Cardiac muscle cell (in vitro differentiated cells and primary cell): ENCODE measurements at places on chromosomes 7 and 10. TPM values are rescaled to one million over a fixed set of nuclear protein-coding genes. Genes with fewer than 3 reads are reported as not detected.

GRCh38 chr7:31373337-31374289 is 33.1 kb upstream of the NEUROD6 start:
- H3K36me3 ChIP-seq: no peaks in the 10 kb centered on the region
- H3K27me3 ChIP-seq: no peaks in the 10 kb centered on the region
- H3K4me1 ChIP-seq: peaks cover 6% of the 10 kb centered on the region
- no peak overlapping the region for H3K4me3 ChIP-seq

- H3K27ac ChIP-seq: no peak overlapping the region
- no peak for DNase-seq
- no peak overlapping the region for H3K4me3 ChIP-seq
- H3K36me3 ChIP-seq: no peaks in the 10 kb centered on the region
Measured at GRCh38 chr7:118758582-118758981, 534.1 kb downstream of the ANKRD7 start.

DNA sequence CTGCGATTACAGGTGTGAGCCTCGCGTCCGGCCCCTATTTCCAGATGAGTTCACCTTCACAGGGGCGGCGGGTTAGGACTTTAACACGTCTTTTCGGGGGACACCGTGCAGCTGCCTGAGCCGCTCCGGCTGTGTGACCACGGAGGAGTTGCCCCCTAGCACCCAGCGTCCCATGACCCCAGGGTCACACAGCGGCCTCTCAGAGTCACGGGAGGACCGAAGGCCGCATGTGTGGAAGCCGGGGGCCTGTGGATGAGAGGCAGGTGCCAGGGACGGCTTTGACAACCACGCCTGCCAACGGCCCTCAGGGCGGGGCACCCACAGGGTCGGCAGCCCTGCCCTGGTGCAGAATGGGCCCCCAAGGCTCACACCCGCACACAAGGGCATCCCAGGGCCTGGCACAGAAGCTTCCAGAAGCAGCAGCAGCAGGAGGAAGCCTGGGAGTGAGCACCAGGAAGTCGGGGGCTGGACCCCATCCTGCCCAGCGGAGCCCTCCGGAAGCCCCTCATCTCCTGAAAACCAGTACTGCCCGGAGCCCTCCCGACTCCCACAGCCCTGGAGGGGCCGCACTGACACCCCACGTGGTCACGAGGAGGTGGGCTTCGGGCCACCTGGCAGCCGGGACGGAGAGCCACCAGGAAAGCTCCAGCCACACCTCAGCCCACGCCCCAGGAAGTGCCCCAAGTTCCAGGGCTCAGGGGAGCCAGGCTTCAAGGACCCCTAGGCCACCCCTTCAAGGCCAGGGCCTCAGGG is 32.7 kb downstream of the ADAP1 start:
- H3K27me3 ChIP-seq: no peaks in the 10 kb centered on the region
- no peak overlapping the region for H3K4me3 ChIP-seq
- no peaks in the 10 kb centered on the region for H3K36me3 ChIP-seq
- H3K4me1 ChIP-seq: no peaks in the 10 kb centered on the region

- H3K27ac ChIP-seq: no peak overlapping the region
- H3K36me3 ChIP-seq: no peaks in the 10 kb centered on the region
- peaks cover 24% of the 10 kb centered on the region for H3K27me3 ChIP-seq
- DNase-seq: no peak
- H3K4me1 ChIP-seq: no peaks in the 10 kb centered on the region
Measured at GRCh38 chr10:3248526-3249306, 76.1 kb upstream of the PITRM1 start.

GRCh38 chr7:9241826-9242225 is 808.4 kb downstream of the NXPH1 start:
- no peak overlapping the region for H3K4me3 ChIP-seq
- H3K27ac ChIP-seq: no peak overlapping the region
- no peaks in the 10 kb centered on the region for H3K36me3 ChIP-seq

- no peaks in the 10 kb centered on the region for H3K27me3 ChIP-seq
- peaks cover 11% of the 10 kb centered on the region for H3K4me1 ChIP-seq
- no peak for DNase-seq
Measured at GRCh38 chr7:47937065-47937687, 11.1 kb downstream of the PKD1L1 start.

GRCh38 chr10:77825965-77826364 is 100.6 kb downstream of the DLG5 start:
- no peak overlapping the region for H3K4me3 ChIP-seq
- no peaks in the 10 kb centered on the region for H3K27me3 ChIP-seq

DNA sequence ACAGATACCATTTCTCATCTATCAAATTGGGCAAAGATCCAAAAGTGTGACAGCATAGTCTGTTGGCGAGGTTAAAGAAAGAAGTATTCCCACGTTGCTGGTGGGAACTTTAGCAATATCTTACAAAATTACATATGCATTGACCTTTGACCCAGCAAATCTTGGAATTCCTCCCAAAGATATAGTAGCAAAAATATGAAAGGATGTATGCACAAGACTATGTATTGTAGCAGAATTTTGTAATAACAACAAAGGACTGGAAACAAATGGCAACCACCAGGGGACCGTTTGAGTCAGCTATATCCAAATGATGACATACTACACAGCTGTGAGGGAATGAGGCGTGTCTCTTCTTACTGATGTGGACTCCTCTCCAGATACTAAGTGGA is 50.2 kb downstream of the KCNH2 start:
- H3K27me3 ChIP-seq: peaks cover 3% of the 10 kb centered on the region
- H3K36me3 ChIP-seq: no peaks in the 10 kb centered on the region
- H3K4me3 ChIP-seq: no peak overlapping the region
- no peak for DNase-seq
- no peaks in the 10 kb centered on the region for H3K4me1 ChIP-seq

GRCh38 chr7:47007471-47007870 is 574.4 kb downstream of the TNS3 start:
- H3K36me3 ChIP-seq: no peaks in the 10 kb centered on the region
- no peak for DNase-seq
- H3K4me3 ChIP-seq: no peak overlapping the region
- H3K27me3 ChIP-seq: no peaks in the 10 kb centered on the region
- no peak overlapping the region for H3K27ac ChIP-seq

DNA sequence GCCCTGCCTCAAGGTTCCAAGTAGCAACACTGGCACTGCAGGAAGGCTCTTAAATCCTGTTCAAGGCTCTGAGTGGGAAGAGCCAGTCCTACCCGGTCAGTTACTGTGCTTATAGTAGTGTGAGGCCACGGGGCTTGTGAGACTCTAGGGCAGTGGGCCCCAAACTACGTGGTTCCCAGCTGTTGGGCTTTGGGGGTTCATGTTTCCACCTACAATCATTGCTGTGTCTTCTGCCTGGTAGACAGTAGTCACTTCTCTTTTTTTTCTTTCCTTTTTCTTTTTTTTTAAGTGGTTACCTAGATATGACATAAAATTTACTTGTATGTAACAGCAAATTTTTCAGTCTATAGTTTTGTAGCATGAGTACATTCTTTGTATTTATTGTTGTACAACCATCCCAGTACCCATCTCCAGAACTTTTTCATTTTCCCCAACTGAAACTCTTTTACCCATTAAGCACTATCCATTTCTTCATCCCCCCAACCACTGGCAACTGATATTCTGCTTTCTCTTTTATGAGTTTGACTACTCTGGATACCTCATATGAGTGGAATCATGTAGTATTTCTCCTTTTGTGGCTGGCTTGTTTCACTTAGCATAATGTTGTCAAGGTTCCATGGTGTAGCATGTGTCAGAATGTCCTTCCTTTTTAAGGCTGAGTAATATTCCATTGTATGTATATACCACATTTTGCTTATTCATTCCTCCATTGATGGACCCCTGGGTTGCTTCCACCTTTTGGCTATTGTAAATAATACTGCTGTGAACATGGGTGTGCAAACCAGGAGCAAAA is 7.7 kb downstream of the UBTD1 start:
- H3K4me3 ChIP-seq: no peak overlapping the region
- H3K27ac ChIP-seq: no peak overlapping the region
- H3K4me1 ChIP-seq: no peaks in the 10 kb centered on the region
- H3K27me3 ChIP-seq: peaks cover under 1% of the 10 kb centered on the region
- no peak for DNase-seq
- no peaks in the 10 kb centered on the region for H3K36me3 ChIP-seq

DNA sequence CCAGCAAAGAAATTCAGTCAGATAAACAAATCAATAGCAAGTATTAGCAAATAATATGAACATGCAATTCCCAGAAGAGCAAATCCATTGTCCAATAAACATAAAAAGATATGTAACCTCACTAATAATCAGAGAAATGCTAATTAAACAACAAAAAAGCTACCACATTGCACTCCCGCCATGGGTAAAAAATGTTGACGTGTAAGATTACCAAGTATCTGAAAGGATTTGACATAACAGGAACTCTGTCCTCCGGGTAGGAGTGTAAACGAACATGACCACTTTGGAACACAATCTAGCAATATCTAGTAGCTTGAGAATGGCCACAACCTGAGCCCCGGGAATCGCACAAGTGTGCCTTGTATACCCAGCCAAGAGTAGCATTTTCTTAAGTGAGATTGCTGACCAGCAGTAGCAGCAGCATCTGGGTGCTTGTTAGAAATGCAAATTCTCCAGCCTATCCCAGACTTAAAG is 31.6 kb downstream of the DYDC1 start:
- H3K27ac ChIP-seq: no peak overlapping the region
- H3K27me3 ChIP-seq: no peaks in the 10 kb centered on the region
- H3K4me1 ChIP-seq: no peaks in the 10 kb centered on the region
- H3K36me3 ChIP-seq: no peaks in the 10 kb centered on the region
- H3K4me3 ChIP-seq: no peak overlapping the region

DNA sequence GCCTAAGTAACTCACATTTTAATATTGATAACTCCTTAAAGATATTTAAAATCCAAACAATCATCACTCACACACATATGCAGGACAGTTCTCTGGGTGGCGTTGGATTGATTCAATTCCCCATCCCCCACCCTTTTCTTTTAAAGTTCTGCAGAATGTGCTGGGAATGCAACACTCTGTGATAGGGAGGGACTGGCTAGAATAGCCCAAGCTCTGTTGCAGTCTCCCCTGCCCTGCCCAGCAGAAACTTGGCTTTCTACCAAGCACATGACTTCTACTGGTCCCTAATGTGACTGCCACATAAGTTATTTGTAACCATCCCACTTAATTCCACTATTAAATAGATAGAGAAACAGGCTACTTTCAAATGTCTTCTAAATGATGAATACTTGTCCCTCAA is 55.2 kb downstream of the TWIST1 start:
- no peak for DNase-seq
- H3K27me3 ChIP-seq: no peaks in the 10 kb centered on the region
- no peak overlapping the region for H3K4me3 ChIP-seq

- H3K4me1 ChIP-seq: peaks cover 7% of the 10 kb centered on the region
- H3K27me3 ChIP-seq: no peaks in the 10 kb centered on the region
- H3K36me3 ChIP-seq: no peaks in the 10 kb centered on the region
- DNase-seq: no peak
- H3K27ac ChIP-seq: no peak overlapping the region
Measured at GRCh38 chr7:47627580-47628283, 45.8 kb upstream of the TNS3 start.

- peaks cover 40% of the 10 kb centered on the region for H3K36me3 ChIP-seq
- no peak for DNase-seq
- no peak overlapping the region for H3K4me3 ChIP-seq
- H3K4me1 ChIP-seq: no peaks in the 10 kb centered on the region
- H3K27me3 ChIP-seq: no peaks in the 10 kb centered on the region
Measured at GRCh38 chr10:21740989-21741388, 207.0 kb downstream of the MLLT10 start.

- no peaks in the 10 kb centered on the region for H3K36me3 ChIP-seq
- H3K27ac ChIP-seq: no peak overlapping the region
- H3K4me3 ChIP-seq: no peak overlapping the region
- no peaks in the 10 kb centered on the region for H3K4me1 ChIP-seq
- H3K27me3 ChIP-seq: no peaks in the 10 kb centered on the region
Measured at GRCh38 chr7:142919656-142920055, 13.9 kb downstream of the TRPV5 start.

DNA sequence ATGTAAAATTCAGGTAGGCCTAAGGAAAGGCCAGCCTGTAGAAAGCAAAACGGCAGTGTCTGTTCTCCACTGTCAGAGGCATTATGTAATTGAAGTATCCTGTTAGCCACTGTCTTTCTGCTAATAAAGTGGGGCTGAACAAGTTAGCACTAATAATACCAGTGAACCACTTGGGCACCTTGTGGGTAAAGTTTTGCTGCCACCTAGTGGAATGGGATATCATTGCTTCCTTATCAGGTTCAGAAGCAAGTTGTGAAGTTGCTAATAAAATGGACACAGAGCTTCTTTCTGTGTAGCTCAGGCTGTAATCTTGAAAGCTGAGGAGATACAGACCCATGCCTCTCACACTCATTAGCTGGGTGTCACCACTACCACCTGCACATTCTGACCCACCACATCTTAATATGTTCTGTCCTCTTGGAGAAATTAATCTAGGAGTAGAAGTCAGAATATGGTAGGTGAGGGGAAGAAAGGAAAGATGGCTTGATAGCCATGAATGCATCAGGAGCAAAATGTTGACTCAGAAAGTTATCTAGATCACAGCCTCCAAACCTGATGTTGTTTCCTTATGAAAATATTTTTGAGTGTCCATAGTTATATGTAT is 175.1 kb downstream of the SEPTIN7 start:
- H3K4me1 ChIP-seq: no peaks in the 10 kb centered on the region
- no peaks in the 10 kb centered on the region for H3K36me3 ChIP-seq

DNA sequence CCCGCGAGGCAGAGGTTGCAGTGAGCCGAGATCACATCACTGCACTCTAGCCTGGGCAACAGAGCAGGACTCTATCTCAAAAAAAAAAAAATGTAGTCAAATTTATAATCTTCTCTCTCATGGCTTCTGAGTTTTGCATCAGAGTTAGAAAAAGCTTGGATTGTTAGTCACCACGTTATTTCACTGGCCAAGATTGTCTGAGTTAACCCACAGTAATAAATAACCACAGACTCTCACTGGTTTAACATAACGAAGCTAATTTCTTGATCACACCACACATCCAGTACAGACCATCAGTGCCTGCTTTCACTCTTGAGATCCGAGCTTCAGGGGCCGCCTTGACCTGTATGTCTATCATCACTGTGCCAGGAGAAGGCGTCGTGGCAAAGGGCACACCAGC is 116.8 kb upstream of the JCAD start:
- peaks cover 19% of the 10 kb centered on the region for H3K4me1 ChIP-seq
- no peak overlapping the region for H3K27ac ChIP-seq
- no peak overlapping the region for H3K4me3 ChIP-seq
- no peaks in the 10 kb centered on the region for H3K27me3 ChIP-seq

DNA sequence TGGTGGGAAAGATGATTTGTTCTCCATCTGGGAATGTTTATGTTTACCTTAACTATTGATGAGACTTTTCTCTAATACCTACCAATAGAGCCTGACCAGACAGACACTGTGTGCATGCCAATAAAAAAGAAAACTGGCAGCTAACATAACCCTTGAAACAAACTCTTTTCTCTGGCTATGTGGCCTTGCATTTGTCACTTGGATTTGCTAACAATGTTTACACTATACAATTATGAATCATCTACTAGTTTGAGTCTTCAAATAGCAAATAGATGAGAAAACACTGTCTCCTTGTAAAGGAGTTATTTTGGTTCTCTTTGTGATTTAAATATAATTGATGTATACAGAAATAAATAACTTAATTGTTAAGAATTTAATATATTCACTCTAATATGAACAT is 273.1 kb downstream of the SEMA3D start:
- H3K27me3 ChIP-seq: no peaks in the 10 kb centered on the region
- no peak for DNase-seq
- H3K4me1 ChIP-seq: no peaks in the 10 kb centered on the region
- no peaks in the 10 kb centered on the region for H3K36me3 ChIP-seq
- no peak overlapping the region for H3K27ac ChIP-seq
- no peak overlapping the region for H3K4me3 ChIP-seq

The CUX1 gene
- 66.6 and 67.7 TPM in 2 replicates for polyA plus RNA-seq

The IGF2BP3 gene
- 30.5 and 45.5 TPM in 2 replicates for polyA plus RNA-seq

The CLEC5A gene
- not detected in 2 replicates for polyA plus RNA-seq

The GIMAP1 gene
- polyA plus RNA-seq: 0.17 TPM in 1 of 2 replicates, not detected in the other

The ZNF117 gene
- polyA plus RNA-seq: 5.4 and 5.5 TPM in 2 replicates

The FAM25G gene
- polyA plus RNA-seq: not detected in 2 replicates

The ITGB8 gene
- 0.34 and 0.47 TPM in 2 replicates for polyA plus RNA-seq

The CYP2E1 gene
- polyA plus RNA-seq: 1.1 and 2.0 TPM in 2 replicates

The DNAJC12 gene
- polyA plus RNA-seq: 6.0 and 6.6 TPM in 2 replicates

The NPFFR1 gene
- polyA plus RNA-seq: 0.06 TPM in 1 of 2 replicates, not detected in the other

The UPK3BL2 gene
- polyA plus RNA-seq: 29.7 and 31.2 TPM in 2 replicates

The FRAT1 gene
- 12.3 and 22.8 TPM in 2 replicates for polyA plus RNA-seq
